SJSA1 (cell line): ENCODE measurements at places on chromosomes 5 and 9.

DNA sequence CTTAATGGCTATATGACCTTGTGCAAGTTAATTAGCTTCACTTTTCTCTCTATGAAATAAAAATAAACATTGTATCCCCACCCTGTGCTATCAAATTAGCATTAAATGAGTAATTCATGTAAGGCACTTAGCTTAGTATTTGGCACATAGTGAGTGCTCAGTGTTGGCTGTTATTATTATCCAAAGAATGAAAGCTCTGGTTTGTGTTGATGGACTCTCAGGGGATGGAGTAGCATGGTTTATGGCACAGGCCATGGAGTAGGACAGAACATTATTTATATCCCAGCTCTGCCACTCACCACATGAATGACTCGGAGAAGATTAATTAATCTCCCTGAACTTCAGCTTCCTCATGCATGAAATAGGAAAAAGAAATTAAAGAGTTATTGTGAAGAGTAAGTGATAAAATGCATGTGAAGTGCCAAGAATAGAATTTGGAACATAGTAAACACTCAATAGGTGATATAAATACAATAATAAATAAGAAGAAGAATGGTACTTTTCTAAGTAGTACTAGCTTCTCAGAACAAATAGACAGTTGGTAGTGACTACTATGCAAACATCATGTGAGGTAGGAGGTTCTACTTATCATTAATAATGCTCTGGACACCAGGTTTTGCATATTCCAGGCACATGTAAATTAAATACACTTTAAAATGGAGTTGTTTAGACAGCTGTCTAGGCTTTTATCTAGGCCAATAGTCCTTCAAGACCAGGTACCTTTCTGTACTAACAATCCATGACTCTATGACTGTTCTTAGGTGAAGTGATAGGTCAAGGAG, 146.4 kb downstream of the GRIA1 start:
- H3K27ac ChIP-seq: no peak overlapping the region
- no peaks in the 10 kb centered on the region for H3K4me1 ChIP-seq
- H3K4me3 ChIP-seq: no peak overlapping the region
- no peak for DNase-seq

DNA sequence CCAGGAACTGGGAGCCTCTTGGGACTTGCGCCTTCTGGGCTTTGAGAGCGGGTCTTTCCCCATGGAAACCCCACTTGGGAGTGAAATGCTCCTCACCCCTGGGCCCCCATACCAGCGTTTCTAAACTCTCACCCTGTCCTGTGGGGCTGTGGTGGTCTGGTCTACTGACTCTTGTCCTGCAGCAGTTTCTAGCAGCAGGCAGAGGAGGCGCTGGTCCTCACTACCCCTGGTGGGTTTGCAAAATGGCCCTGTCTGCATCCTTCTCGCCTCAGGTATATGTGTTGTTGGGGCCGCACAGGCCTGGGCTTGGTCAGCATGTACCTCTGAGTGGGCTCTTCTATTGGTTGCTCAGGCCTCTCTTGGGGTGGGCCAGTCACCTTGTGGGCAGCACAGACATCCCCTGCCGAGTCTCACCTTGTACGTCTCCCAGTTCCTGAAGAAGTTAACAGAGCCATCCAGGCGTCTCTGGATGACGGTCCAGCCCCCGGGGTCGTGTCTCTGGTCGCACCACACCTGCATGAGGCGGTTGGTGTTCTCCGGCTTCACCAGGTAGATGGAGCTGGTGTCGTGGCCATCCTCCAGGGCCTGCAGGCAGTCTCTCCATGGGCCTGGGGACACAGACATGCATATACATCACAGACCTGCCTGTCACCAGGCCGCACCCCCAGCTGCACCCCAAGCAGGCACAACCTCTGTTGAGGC, 29.0 kb downstream of the ANGPTL2 start:
- no peak for DNase-seq
- no peaks in the 10 kb centered on the region for H3K36me3 ChIP-seq
- no peak overlapping the region for H3K27ac ChIP-seq
- no peaks in the 10 kb centered on the region for H3K27me3 ChIP-seq
- 0 out of 2 replicates have a peak, but pooled peaks cover 2% of the 10 kb centered on the region for H3K4me1 ChIP-seq

DNA sequence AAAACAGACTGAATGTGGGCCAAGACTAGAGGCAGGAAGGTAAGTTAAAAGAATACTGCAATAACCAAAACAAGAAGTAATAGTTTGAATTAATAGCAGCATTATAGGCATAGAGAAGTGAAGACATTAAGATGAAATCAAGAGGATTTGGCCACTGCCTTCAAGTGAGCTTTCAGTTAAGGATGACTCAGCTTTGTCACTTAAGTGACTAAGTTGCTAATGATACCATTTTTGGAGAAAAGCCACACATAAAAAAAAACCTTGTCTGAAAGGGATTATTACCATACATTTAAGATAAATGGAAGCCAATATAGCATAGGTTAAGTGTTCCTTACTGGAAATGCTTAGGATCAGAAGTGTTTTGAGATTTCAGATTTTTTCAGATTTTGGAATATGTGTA, 57.0 kb downstream of the ECPAS start:
- no peak overlapping the region for H3K27ac ChIP-seq
- no peak overlapping the region for H3K4me3 ChIP-seq
- peaks cover 5% of the 10 kb centered on the region; the same call in 1 of the 2 replicates for H3K4me1 ChIP-seq
- no peaks in the 10 kb centered on the region for H3K27me3 ChIP-seq
- peaks cover 71% of the 10 kb centered on the region for H3K36me3 ChIP-seq

DNA sequence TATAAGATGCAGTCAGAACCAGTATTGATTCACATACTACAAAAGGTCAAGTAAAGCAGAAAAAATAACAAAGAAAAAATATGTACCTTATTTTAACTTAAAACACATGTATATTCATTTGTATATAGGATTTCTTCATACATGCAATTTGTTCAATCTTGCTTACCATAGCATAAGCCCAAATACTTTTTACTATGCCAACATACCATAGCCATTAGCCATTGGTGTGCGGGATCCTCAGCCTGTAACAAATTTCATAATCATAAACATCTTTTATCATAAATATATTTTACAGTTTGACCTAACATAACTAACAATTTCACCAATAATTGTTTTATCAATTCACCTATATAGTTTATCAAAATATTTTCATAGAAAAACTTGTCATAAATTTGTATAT, 51.1 kb downstream of the MPDZ start:
- no peaks in the 10 kb centered on the region for H3K4me1 ChIP-seq
- no peaks in the 10 kb centered on the region for H3K36me3 ChIP-seq
- no peak overlapping the region for H3K4me3 ChIP-seq
- no peaks in the 10 kb centered on the region for H3K27me3 ChIP-seq
- DNase-seq: no peak
- H3K27ac ChIP-seq: no peak overlapping the region

GRCh38 chr9:19998153-19998552, 209.3 kb upstream of the SLC24A2 start:
- peaks cover 38% of the 10 kb centered on the region for H3K4me1 ChIP-seq
- no peak for DNase-seq
- H3K36me3 ChIP-seq: no peaks in the 10 kb centered on the region
- H3K4me3 ChIP-seq: no peak overlapping the region

- no peak overlapping the region for H3K27ac ChIP-seq
- peaks cover 28% of the 10 kb centered on the region for H3K4me1 ChIP-seq
- peaks cover 61% of the 10 kb centered on the region for H3K27me3 ChIP-seq
- H3K36me3 ChIP-seq: no peaks in the 10 kb centered on the region
These were observed 1.8 kb upstream of the NTRK2 start for GRCh38 chr9:84667571-84668195.

DNA sequence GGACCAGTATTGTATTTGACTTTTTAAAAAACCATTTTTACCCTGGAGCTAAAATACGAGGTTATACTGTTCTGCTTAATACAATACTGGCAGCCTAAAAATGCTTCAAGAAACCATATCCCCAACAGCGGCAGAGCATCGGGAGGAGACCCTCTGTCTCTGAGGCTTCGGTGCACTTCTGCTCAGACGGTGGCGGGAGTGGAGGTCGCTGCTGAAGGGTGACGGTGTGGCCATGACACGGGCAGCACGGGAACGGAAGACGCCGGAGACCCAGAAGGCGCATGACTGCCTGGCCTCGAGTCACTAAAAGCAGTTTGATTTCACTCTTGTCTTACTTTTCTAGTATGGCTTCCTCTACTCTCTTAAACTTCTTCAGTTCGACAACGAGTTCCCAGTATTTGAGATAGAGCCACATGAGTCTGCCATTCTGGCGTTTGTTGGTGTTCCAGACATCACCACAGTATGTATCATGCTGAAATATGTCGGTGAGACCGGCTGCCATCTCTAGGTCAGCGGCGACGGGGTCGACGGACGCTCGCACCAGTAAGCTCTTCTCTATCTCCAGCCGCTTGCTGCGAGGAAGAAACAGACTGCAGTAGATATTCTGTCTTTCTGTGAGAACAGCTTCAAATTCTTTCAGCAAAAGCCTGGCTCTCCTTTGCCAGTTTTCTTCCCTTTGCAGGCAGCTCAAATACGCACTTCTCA, 12.8 kb downstream of the CCDC127 start:
- DNase-seq: no peak
- H3K27me3 ChIP-seq: no peaks in the 10 kb centered on the region
- peaks cover 19% of the 10 kb centered on the region for H3K36me3 ChIP-seq
- no peak overlapping the region for H3K27ac ChIP-seq

GRCh38 chr5:78633700-78634099, 14.9 kb downstream of the LHFPL2 start:
- H3K27me3 ChIP-seq: no peaks in the 10 kb centered on the region
- H3K4me1 ChIP-seq: peaks cover 21% of the 10 kb centered on the region
- no peak for DNase-seq
- H3K27ac ChIP-seq: no peak overlapping the region

- no peaks in the 10 kb centered on the region for H3K27me3 ChIP-seq
- no peaks in the 10 kb centered on the region for H3K36me3 ChIP-seq
- no peak overlapping the region for H3K4me3 ChIP-seq
These were observed 363.4 kb downstream of the EBF1 start for GRCh38 chr5:158736150-158736870.

DNA sequence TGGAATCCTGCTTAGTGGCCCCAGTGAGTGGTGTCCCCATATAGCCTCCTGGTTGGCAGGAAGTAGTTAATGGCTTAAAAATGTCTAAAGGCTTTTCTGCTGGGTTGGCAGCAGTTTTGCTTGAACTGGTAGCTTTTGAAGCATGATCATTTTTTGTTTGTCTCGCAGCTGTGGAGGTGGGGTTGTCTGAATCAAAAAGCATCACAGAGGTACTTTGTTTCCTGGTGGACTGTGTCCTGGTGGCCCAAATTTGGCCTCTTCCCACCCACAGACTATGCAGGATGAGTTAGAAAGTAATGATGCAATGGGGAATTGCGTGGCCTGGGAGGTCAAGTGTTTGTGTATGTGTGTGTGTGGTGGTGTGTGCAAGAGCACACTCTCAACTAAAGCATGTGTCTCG, 322.7 kb downstream of the ARHGEF28 start:
- peaks cover 29% of the 10 kb centered on the region for H3K4me1 ChIP-seq
- H3K27me3 ChIP-seq: no peaks in the 10 kb centered on the region

- no peak overlapping the region for H3K4me3 ChIP-seq
- no peaks in the 10 kb centered on the region for H3K27me3 ChIP-seq
- no peaks in the 10 kb centered on the region for H3K36me3 ChIP-seq
- no peak overlapping the region for H3K27ac ChIP-seq
These were observed 44.0 kb upstream of the RNU6ATAC start for GRCh38 chr9:134208310-134208841.

DNA sequence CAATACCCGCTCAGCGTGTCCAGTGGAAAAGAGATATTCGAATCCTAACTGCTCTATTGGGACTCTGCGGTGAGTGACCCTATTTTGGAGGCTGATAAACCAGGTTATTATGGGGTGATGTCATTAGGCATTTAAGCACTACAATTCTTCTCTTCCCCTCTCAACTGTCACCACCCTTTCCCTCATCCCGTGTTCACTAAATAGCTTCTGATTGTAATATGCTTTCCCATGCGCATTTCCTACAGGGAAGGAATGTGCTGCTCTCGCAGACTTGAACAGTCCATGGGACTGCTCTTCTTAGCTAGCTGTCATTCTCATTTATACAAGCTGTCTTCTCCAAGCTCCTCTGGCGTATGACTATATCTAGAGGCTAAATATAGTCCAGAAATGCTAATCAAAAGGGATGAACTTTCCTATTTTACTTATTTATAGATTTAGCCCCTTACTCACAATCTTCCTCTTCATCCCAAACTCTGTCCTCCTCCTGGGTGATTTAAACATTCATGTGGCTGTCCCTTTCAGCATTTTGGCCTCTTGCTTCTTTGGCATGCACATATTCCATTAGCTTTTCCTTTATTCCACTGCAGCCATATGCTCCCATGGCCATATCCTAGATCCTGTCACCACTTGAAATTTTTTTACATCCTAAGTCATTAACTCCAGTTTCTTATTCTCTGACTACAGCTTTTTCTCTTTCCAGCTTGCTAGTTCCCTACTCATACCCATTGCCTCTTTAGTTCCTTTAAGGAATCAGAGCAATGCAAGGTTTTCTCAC, 39.6 kb upstream of the CSNK1G3 start:
- H3K27ac ChIP-seq: no peak overlapping the region
- no peaks in the 10 kb centered on the region for H3K4me1 ChIP-seq
- no peak for DNase-seq
- no peak overlapping the region for H3K4me3 ChIP-seq
- H3K27me3 ChIP-seq: no peaks in the 10 kb centered on the region

- H3K27me3 ChIP-seq: 0 out of 2 replicates have a peak, but pooled peaks cover 3% of the 10 kb centered on the region
- H3K27ac ChIP-seq: no peak overlapping the region
These were observed 30.7 kb upstream of the MYOT start for GRCh38 chr5:137836997-137837396.

- no peak for DNase-seq
- no peaks in the 10 kb centered on the region for H3K27me3 ChIP-seq
- H3K27ac ChIP-seq: no peak overlapping the region
- H3K4me1 ChIP-seq: peaks cover 6% of the 10 kb centered on the region; the same call in 1 of the 2 replicates
- H3K4me3 ChIP-seq: no peak overlapping the region
These were observed 304.3 kb downstream of the ARHGAP26 start for GRCh38 chr5:143074414-143074996.

- peaks cover 34% of the 10 kb centered on the region for H3K4me1 ChIP-seq
- H3K36me3 ChIP-seq: no peaks in the 10 kb centered on the region
- no peaks in the 10 kb centered on the region for H3K27me3 ChIP-seq
- DNase-seq: no peak
- no peak overlapping the region for H3K4me3 ChIP-seq
- H3K27ac ChIP-seq: peak overlapping the region; percentile 51
These were observed 142.6 kb upstream of the LMX1B start for GRCh38 chr9:126471084-126471624.

- H3K27me3 ChIP-seq: no peaks in the 10 kb centered on the region
- H3K4me3 ChIP-seq: peak overlapping the region; percentile 10; the same call in 1 of the 2 replicates
- no peaks in the 10 kb centered on the region for H3K36me3 ChIP-seq
- peak; percentile 98 for DNase-seq
- peaks cover 51% of the 10 kb centered on the region for H3K4me1 ChIP-seq
These were observed 121.5 kb upstream of the SPRY4 start for GRCh38 chr5:142446131-142446959.

DNA sequence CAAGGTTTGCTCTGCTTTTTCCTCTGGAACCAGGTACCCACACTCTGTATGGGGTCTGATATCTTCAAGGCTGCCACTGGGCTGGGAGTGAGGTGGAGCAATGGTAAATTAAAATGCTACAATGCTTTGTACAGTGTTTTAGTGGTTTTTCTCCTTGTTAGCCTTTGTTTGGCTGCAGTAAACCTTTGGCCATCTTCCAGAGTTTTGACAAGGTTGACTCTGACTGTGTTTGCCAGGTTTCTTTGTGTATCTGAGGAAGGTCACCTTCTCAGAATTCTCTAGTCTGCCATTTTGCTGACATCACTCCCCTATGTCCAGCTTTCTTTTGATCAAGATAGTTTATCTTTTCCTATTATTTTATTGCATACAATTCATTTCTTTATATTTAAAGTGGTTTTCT, 11.2 kb downstream of the SPATA31D1 start:
- H3K4me1 ChIP-seq: no peaks in the 10 kb centered on the region
- no peaks in the 10 kb centered on the region for H3K36me3 ChIP-seq
- H3K4me3 ChIP-seq: no peak overlapping the region
- no peak overlapping the region for H3K27ac ChIP-seq
